ENCODE measurements at places on chromosomes 4 and X.

DNA sequence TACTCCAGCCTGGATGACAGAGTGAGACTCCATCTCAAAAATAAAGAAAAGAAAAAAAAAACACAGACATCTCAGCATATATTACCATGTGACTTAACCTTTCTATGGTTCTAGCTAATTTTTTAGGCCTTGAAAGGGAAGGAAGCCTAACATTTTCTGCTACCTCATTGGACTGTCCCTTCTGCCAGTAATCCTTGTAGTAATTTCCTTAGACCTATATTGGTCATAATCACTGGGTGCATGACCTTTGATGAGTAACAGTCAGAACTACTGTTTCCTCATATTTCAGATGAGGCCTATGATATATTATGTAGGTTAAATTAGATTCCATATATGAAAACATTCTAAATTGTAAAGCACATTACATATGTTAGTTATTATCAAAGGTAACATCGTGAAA is 9.6 kb downstream of the XIAP start:
- no peak for DNase-seq

GRCh38 chrX:39985071-39985470 is 112.7 kb downstream of the BCOR start:
- DNase-seq = no peak

- no peak for DNase-seq
Observed at GRCh38 chr4:70589785-70590184, 2.3 kb upstream of the AMBN start.

GRCh38 chrX:105475801-105476200 is 255.3 kb upstream of the TEX13A start:
- DNase-seq = no peak

DNA sequence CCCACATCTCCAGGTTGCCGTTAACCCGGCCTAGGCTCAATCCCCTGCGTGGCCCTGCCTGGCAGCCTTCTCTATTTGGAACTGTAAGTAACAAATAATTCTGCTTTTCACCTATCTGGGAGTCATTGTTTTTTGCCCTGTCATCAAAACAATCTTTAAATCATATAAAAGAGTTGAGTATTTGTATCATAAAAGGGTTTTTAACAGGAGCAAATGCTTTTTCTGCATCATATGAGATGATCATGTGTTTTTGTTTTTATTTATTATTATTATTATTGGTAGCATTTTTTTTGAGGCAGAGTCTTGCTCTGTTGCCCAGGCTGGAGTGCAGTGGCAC is 10.0 kb upstream of the TLR3 start:
- no peak for DNase-seq

GRCh38 chrX:24990535-24990934 is 25.2 kb downstream of the ARX start:
- DNase-seq = no peak

DNA sequence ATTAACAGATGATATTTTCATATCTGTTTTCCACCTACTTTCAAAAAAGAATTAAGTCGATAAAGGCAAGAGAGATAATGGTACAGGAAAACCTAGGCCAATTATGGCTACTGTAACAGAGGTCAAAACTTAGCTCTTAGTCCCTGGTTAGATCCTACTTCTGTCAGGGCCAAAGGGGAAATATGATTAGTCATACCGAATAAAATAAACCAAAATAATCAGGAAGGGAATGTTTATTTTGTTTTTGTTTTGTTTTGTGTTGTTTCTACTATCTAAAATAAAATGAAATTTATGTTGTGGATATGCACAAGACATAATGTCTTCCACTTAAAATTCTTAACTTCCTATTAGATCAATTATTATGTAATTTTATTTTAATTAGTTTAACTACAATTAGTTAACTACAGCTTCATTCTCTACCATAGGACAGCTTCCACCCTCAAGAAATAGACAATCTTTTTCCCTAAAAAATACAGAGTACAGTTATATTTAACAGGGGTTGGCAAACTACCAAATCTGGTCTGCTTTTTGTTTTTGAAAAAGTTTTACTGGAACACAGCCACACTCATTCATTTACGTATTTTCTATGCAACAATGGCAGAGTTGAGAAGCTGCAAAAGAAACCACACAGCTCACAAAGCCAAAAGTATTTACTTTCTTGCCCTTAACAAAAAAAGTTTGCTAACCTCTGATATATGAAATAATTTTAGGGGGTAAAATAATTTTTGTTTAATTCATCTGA is 25.4 kb downstream of the TMEM47 start:
- DNase-seq = peak; percentile 45

GRCh38 chrX:123975180-123975579 is 13.7 kb downstream of the STAG2 start:
- DNase-seq = peak; percentile 74

GRCh38 chr4:120010646-120011045 is 56.0 kb downstream of the MAD2L1 start:
- no peak for DNase-seq

DNA sequence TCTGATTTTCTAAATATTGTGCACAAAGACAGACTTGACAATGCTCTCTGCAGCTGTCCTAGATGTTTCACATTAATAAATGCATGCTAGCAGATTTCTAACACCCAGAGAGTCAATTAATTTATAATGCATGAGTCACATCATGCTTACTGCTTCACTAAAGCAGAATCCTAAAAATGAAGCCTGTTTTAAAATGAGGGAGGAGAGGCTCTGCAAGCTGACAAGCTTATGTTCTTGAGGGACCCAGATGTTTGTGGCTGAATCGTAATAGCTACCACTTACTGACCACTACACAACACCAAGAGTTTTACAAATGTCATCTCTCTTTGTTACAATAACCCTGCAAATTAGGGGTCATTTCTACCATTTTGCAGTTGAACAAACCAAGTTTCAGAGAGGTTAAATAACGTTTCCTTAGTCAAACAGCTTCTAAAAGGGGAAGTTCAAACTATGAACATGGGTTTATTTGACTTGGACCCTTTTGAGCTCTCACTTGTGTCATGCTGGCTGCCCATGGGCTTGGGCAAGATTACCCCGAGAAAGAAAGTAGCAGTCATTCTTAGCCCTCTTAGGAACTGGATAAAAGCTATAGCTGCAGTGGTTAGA is 262.7 kb upstream of the ETNPPL start:
- DNase-seq = peak; percentile 27

GRCh38 chr4:57064811-57065711 is 45.1 kb downstream of the IGFBP7 start:
- DNase-seq = peak; percentile 99

GRCh38 chr4:55396308-55397125 is 760 bp downstream of the TMEM165 start:
- peak; percentile 31 for DNase-seq

DNA sequence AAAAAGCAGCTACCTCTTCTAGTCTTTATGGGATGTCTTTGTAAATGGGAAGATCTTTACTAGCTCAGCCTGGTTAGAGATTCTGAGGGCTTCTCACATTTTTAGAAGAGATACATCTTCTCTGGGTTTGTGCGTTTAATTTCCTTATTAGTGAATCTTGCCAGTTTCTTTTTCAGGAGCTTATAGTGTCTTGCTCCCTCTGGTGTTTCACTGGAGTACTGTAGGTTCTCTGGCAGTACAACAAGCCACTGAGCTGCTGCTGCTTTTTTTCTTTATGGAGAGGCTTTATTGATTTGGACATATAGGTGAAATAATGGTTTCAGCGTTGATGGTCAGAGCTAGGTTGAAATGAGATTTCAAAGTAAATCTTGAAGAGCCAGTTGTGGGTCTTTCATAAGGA is 82.9 kb downstream of the LAS1L start:
- DNase-seq = no peak

GRCh38 chrX:79094075-79094832 is 50.2 kb upstream of the GPR174 start:
- no peak for DNase-seq

- no peak for DNase-seq
Observed at GRCh38 chr4:137394018-137394417, 138.3 kb downstream of the PCDH18 start.

GRCh38 chrX:121579016-121579760 is 531.8 kb downstream of the GLUD2 start:
- no peak for DNase-seq

GRCh38 chrX:25112156-25112555 is 96.4 kb upstream of the ARX start:
- DNase-seq = no peak

DNA sequence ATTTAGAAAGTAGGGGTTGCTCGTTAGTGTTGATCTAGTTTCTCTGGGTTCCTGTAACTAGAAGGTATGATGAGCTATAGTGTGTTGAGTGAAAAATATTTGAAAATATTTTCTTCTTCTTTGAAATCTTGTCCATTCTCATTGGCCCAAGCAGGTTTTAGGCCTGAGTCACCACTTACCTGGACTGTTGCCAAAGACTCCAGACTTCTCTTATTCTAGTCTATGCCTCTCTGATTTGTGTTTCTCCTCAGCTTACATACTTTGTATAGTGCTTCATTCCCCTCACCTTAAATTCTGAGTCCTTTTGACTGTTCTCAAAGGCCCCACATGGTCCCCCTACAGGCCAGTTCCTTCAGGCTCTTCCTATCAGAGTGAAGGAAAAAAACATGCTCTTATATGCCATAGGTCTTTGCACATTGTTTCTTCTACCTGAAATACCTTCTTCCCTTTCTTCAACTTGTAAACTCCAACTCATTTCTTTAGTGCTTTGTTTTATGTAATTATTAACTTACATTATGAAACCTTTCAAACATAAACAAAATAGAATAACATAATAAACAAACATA is 258.2 kb downstream of the PPP1R2C start:
- DNase-seq = peak; percentile 59

DNA sequence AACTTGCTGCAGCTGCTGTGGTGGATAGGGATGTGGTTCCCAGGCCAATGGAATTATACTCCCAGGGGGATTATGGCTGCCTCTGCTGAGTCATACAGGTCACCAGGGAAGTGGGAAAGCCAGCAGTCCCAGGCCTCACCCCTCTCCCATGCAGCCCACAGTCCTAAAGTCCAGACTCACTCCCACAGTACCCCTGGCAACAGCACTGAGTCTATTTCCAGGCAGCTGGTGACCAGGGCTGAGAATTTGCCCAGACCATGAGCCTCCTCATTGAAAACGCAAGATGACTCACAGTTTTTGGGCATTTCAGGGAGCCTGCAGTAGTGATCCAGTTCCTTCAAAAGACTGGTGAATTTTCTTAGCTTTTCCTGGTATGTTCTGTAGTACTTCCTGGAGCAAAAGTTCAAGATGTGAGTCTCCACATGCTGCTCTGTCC is 137.6 kb downstream of the NPNT start:
- peak; percentile 17 for DNase-seq

GRCh38 chrX:1860936-1861594 is 246.2 kb downstream of the ASMT start:
- no peak for DNase-seq

DNA sequence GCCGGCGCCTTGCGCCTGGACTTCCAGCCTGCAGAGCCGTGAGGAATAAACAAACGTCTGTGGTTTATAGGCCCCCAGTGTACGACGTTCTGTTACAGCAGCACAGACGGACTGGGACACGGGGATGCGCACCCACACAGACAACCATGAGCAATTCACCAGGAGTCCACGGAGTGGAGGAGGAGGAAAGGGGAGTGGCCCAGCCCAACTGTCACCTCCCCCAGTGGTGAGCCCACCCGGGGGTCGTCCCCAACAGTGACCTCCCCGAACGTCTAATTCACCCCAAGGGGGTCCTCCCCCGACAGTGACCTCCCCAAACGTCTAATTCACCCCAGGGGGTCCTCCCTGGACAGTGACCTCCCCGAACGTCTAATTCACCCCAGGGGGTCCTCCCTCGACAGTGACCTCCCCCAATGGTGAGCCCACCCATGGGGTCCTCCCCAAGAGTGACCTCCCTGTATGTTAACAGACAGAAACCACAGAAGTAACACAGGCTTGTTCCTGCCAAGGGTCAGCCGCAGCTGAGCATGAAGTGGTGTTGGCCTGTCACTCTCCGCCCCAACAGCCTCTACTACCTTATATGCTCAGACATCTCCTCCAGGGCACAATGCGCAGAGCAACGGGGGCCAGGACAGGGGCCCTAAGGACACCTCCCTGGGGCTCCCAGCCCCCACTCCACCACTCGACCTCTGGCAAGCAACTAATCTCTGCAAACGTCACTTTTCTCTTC is 6.2 kb downstream of the GAK start:
- DNase-seq = no peak

DNA sequence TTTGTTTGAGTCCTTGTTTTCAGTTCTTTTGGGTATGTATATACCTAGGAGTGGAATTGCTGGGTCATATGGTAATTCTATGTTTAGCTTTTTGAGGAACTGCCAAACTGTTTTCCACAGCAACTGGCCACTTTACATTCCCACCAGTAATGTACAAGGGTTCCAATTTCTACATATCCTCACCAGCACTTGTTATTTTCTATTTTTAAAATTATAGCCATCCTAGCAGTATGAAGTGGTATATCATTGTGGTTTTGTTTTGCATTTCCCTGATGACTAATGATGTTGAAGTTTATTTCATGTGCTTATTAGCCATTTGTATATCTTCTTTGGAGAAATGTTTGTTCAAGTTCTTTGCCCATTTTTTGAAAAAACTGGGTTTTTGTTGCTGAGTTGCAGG is 39.6 kb downstream of the TMEM164 start:
- DNase-seq = peak; percentile 19

DNA sequence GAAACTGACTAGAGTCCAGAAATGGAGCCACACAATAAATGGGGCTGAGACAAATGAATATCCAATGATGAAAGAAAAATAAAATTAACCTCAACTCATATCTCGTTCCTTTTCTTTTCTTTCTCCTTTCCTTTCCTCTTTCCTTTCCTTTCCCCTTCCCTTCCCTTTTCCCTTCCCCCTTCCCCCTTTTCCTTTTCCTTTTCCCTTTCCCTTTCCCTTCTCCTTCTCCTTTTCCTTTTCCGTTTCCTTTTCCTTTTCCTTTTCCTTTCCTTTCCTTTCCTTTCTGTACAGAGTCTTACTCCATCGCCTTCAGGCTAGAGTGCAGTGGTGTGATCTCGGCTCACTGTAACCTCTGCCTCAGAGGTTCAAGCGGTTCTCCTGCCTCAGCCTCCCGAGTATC is 146.3 kb downstream of the RTL9 start:
- DNase-seq = no peak

DNA sequence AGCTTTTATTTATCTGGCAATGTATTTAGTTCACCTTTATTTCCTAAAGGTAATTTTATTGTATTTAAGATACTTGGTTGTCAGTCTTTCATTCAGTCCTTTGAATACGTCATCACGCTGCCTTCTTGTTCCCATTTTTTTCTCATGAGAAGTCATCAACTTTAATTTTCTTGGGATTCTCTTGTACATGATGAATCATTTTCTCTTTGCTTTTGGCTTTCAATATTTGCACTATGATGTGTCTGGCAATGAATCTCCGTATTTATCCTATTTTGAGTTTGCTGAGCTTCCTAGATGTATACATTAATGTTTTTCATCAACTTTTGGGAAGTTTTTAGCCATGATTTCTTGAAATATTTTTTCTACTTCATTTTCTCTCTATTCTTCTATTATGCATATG is 28.4 kb downstream of the CLDN2 start:
- DNase-seq = no peak

- peak; percentile 21 for DNase-seq
Observed at GRCh38 chr4:167233685-167234315, 494 bp downstream of the SPOCK3 start.

DNA sequence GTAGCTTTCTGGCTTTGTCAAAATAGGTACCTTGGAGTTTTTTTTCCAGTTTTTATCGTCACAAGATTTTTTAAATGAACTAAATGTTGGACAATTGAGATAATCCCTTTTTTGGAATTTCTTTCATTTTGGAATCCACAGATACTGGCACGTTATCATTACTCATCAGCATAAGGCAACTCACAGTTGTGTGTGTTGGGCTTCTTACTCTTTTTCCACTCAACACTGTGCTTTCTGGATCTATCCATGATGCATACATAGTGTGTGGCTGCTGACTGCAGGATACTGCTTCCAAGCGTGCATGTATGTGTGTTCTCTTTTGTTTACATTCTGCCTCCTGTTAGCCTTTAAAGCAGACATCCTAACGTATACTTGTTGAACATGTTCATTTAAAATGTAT is 113.5 kb upstream of the FAM9A start:
- no peak for DNase-seq
